ENCODE measurements at places on chromosomes 12 and 14.
A peak's percentile ranks its signal among the peaks of the same experiment; 100 is the strongest.

GRCh38 chr14:51093371-51094281 lies 1.3 kb downstream of the TRIM9 start:
- H3K27me3 ChIP-seq = peaks cover 11% of the 10 kb centered on the region
- no peak overlapping the region for H3K4me3 ChIP-seq
- H3K27ac ChIP-seq = no peak overlapping the region
- DNase-seq = no peak
- H3K4me1 ChIP-seq = no peaks in the 10 kb centered on the region

GRCh38 chr12:64351265-64351664 lies 39.3 kb downstream of the C12orf56 start:
- H3K36me3 ChIP-seq = no peaks in the 10 kb centered on the region
- H3K4me3 ChIP-seq = no peak overlapping the region
- no peaks in the 10 kb centered on the region for H3K27me3 ChIP-seq
- no peaks in the 10 kb centered on the region for H3K4me1 ChIP-seq

DNA sequence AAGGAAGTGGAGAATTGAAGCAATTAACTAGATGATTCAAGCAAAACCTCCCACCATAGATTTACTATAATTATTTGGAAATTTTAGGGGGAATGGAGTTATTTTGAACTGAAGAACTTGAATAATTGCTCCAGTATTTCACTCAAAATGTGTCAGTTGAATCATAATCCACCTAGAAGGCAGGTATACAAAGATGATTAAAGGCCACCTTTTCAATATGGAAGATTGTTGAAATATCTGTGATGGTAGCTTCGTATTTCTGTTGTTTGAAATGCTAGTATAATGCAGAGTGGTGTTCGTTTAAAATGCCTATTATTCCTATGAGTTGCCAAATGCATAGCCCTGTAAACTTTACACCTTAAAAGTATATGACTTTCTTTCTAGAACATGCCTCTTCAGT lies 3.1 kb downstream of the HMGA2 start:
- no peaks in the 10 kb centered on the region for H3K27me3 ChIP-seq
- no peak for DNase-seq
- H3K36me3 ChIP-seq = peaks cover 31% of the 10 kb centered on the region
- peak overlapping the region; percentile 90 for H3K27ac ChIP-seq
- H3K4me3 ChIP-seq = peak overlapping the region; percentile 94

DNA sequence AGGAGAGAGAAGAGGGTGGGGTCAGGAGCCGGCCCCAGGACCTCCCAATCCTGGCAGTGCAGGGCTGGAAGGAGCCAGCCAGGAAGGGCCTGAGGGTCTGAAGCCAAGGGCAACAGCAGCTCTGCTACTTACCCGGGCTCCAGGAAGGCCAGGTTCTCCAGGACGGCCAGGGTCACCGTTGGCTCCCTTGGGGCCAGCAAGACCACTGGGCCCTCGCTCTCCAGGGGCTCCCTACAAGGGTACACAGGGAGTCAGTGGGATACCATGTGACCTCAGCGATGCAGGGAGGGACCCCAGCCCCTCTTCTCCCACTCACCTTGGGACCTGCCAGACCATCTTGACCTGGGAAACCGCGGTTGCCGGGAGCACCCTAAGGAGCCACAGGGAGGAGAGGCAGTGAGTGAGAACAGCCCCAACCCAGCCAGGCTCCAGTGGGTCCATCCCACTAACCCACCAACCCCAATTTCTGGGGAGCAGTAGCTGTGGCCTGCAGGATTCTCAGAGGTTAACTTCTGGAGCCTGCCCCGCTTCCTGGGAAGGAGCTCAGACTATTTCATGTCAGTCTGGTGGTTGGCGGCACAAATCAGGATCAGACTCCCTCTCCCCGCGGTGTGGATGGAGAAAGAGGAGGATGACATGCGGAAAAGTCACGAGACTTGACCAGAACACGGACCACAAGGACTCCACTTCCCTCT lies 18.5 kb downstream of the COL2A1 start:
- peaks cover 11% of the 10 kb centered on the region for H3K27me3 ChIP-seq
- H3K4me1 ChIP-seq = no peaks in the 10 kb centered on the region
- no peak overlapping the region for H3K27ac ChIP-seq
- no peaks in the 10 kb centered on the region for H3K36me3 ChIP-seq
- no peak for DNase-seq

DNA sequence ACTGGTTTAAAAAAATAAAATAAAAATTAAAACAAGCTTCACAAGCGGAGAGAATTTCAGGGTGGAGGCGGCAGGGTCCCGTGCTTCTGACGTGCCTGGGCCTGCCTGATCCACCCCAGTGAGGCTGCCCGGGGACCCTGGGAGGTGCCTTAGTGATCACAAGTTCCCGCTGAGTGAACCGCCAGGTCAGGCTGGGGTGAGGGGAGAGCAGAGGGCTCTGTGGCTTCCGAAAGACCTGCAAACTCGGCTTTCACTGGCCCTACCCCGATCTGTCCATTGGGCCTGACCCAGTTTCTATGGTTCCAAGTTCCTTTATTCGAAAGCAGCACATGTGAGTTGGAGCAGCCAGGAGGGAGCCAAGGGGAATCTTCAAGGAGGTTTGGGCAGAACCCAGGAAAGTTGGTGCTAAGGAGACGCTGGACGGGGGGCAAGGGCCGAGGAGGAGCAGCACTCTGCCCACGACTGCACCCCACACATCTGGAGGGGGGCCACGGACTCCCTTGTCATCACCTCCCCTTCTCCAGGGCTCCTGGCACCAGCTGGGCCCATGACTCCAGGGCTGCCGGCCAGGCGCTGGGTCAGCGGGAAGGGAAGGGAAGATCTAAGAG lies 12.9 kb downstream of the MMP14 start:
- peaks cover 29% of the 10 kb centered on the region for H3K36me3 ChIP-seq
- no peaks in the 10 kb centered on the region for H3K27me3 ChIP-seq
- H3K4me3 ChIP-seq = no peak overlapping the region

DNA sequence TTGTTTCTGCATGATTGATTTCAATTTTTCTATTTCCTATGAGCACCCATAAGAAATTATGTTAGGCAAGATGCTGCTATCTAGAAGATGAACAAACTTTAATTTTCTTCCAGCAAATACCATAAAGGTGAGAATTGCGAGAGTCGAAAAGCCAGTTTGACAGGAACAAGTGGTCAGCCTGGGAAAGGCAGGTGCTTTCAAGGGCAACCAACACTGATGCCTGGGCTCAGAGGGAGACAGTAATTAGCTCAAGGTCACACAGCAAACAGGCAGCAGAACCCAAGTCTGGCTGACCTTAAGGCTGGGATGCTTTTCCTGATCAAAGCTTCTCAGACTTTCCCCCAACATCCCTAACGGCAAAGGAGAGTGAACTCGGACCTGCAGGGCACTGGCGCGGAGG lies 6.8 kb upstream of the OTUB2 start:
- H3K36me3 ChIP-seq = no peaks in the 10 kb centered on the region
- H3K4me3 ChIP-seq = no peak overlapping the region
- H3K27ac ChIP-seq = no peak overlapping the region
- DNase-seq = no peak

- H3K36me3 ChIP-seq = no peaks in the 10 kb centered on the region
- no peak for DNase-seq
- no peak overlapping the region for H3K27ac ChIP-seq
- H3K4me1 ChIP-seq = peaks cover 6% of the 10 kb centered on the region
- peaks cover 20% of the 10 kb centered on the region for H3K27me3 ChIP-seq
Observed at GRCh38 chr14:101292448-101292847, 268.8 kb upstream of the DIO3 start.

DNA sequence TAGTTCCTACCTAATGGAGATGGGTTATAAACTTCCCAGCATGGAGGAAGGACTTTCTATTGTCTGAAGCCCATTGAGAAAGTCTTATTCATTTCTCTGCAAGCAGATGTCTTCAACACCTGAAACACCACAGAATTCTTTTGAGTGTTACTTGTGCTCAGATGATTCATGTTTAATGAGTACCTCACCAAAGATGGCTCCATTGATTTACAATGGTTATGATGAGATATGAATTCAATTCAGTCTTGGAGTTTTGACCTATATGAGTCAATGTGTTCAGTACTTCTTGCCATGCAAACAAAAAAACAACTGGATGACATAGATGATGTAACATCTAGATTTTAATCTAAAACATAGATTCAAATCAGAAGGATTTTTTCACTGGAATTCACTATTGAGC lies 15.4 kb upstream of the PAWR start:
- no peak overlapping the region for H3K27ac ChIP-seq
- no peak for DNase-seq
- H3K4me1 ChIP-seq = peaks cover 5% of the 10 kb centered on the region
- no peaks in the 10 kb centered on the region for H3K36me3 ChIP-seq
- H3K4me3 ChIP-seq = no peak overlapping the region

- peaks cover 2% of the 10 kb centered on the region for H3K4me1 ChIP-seq
- no peaks in the 10 kb centered on the region for H3K27me3 ChIP-seq
- H3K27ac ChIP-seq = no peak overlapping the region
- peaks cover 12% of the 10 kb centered on the region for H3K36me3 ChIP-seq
- DNase-seq = no peak
- H3K4me3 ChIP-seq = no peak overlapping the region
Observed at GRCh38 chr14:92551044-92551841, 37.7 kb downstream of the RIN3 start.

GRCh38 chr14:50489851-50490250 lies 42.5 kb downstream of the MAP4K5 start:
- H3K4me1 ChIP-seq = no peaks in the 10 kb centered on the region
- no peak overlapping the region for H3K27ac ChIP-seq
- no peaks in the 10 kb centered on the region for H3K27me3 ChIP-seq
- no peak overlapping the region for H3K4me3 ChIP-seq
- DNase-seq = no peak
- peaks cover 6% of the 10 kb centered on the region for H3K36me3 ChIP-seq
